ENCODE measurements at places on chromosomes 5 and 9.

GRCh38 chr5:135155616-135156214 is 121.7 kb upstream of the PITX1 start:
- no peak for DNase-seq

GRCh38 chr5:127369796-127370195 is 79.2 kb downstream of the MEGF10 start:
- DNase-seq = no peak

DNA sequence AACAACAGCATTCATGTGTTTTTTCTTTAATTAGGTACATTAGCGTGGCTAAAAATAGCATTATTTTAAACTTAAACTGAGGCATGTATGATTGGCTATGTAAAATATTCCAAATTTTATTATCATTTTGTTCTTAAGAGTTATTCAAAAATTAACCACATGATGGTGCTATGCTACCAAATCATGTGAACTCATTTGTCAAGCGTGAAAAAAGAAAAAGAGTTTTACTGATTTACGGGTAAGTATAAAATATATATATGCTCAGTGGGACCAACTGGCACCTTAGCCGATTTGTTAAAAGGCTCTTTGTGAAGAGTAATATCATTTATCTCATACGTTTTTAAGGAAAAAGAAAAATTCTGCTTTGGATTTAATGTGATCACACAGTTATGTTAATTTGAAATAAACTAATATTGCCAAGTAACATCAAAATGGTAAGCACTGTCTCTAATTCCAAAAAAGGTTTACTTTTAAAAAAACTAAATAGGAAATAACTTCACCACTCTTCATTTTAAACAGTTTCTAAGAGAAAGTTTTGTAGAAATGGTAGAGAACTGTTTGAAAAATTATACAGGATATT is 1042.3 kb downstream of the CDH12 start:
- no peak for DNase-seq

GRCh38 chr5:124724357-124725039 is 21.9 kb downstream of the ZNF608 start:
- no peak for DNase-seq

GRCh38 chr9:68793605-68794343 is 88.7 kb downstream of the PIP5K1B start:
- no peak for DNase-seq

DNA sequence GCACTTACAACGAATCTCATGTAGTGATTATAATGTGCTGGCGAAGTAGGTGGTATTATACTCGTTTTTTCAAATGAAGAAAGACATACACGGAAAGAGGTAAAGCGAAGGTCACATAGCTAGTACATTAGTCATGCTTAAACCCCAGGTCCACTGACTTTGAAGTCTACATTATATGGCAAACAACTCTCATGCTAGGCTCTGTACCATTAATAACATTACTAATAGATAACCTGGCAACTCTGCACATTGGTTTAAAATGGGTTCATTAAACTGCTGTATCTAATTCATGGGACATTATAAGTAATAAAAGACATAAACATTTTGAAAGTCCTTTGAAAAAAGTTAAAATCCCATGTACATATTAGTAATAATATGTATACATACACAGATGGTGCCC is 21.2 kb downstream of the FYB1 start:
- DNase-seq = no peak

- DNase-seq = peak; percentile 34
Measured at GRCh38 chr5:151078490-151079262, 2.2 kb downstream of the TNIP1 start.

DNA sequence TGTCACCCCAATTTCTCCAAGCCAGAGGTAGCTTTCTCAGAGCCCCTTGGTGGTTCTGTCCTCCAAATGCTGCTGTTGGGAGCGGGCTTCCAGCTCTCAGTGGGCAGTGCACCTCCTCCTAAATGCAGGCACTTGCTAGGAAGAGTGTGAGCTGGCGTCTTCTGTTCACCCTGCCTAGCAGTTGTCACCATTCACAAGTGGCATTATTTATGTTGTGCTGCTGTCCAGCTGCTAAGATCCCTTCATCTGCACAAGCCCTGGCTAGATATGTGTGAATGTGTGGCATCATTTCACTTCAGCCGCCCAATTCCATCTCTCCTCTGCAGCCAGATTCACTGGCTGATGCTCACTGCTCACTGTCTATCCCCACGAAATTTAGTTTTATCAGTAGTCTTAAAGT is 43.7 kb downstream of the SLC36A1 start:
- no peak for DNase-seq

GRCh38 chr5:150492621-150493020 is 15.3 kb upstream of the NDST1 start:
- DNase-seq = no peak

DNA sequence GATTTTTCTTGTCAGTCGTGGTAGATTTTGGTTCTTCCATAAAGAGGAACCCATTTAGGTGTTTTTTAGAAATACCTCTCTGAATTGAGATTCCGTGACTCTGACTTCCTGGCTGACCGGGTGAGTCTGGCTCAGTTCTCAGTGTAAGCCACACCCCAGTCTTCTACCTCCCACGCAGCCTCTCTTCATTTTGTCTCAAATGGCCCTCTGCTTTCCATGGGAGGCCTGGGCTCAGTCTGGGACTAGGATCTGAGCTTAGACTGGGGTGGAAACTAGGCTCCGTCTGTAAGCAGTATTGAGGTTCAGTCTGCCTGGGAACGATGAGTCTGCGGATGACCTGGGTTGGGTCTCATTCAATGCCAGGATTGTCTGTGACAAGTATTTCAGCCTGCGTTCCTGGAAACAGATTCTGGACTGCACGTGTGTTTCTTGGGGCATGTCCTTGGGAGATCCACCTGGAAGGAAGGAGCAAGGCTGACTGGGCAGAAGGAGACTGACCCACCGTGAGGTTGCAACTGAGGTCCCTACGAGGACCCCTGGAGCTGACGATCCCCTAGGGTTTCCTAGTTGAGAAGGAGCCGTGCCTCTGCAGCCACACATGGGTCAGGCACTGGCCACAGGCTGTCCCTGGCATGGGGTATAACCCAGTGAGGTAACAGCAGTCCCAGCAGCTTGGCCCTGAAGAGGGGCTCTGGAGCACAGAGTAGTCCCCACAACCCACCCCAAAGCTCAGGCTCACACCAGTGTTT is 12.4 kb upstream of the CRB2 start:
- DNase-seq = no peak

All from stimulated activated CD4-positive, alpha-beta T cell treated with anti-CD3 and anti-CD28 coated beads, Interleukin-15, amount 100 ng/mL, for 1 hour (primary cell).